ENCODE measurements at places on chromosomes 7 and 10.

- DNase-seq: no peak
These were observed 1127.3 kb upstream of the AUTS2 start for GRCh38 chr7:68470836-68471435.

DNA sequence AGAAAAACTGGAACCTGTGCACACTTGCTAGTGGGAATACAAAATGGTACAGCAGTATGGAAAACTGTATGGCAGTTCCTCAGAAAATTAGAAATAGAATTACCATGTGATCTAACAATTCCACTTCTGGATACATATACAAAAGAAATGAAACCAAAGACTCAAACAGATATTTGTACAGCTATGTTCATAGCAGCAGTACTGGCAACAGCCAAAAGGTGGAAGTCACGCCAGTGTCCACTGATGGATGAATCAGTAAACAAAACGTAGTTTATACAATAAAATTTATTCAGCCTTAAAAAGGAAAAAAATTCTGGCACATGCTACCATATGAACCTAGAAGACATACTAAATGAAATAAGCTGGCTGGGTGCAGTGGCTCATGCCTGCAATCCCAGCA, 23.0 kb downstream of the IDE start:
- no peak for DNase-seq

DNA sequence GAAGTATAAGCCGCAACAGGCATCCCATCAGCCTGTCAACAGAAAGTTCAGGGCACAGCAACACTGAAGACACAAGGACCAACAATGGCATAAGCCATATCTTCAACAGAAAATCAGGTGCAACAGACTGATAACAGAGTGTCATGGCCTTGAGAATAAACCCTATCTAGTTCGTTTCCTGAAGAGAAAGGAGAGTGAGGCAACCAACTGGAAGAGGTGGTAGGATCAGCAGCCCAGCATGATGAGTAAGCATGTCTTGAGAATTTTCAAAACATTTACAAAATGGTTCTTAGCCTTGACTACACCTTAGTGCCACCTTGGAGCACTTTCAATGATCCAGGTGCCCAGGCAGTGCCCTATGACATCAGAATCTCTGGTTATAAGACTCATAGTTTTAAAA, 290.2 kb upstream of the SEMA3C start:
- no peak for DNase-seq

GRCh38 chr7:3880228-3880987, 579.4 kb downstream of the SDK1 start:
- DNase-seq: no peak

- no peak for DNase-seq
These were observed 92.9 kb downstream of the MDFIC start for GRCh38 chr7:115014794-115015193.

DNA sequence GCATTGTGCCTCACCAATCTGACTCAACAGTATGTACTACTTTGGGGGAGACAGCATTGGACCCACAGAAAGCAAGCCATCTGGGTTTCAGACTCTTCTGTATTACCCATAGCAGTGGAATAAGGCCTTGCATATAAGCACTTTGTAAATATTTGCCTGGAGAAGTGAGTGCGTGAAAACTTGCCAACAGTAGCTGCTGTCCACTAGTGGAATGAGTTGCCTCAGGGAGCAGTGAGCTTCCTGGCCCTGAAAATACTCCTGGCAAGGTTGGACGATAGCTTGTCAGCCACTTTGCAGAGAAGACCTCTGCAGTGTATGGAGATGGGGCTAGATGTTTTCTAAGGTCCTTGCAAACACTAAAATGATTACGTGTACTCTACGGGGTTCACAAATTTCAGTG, 21.6 kb downstream of the GARS1 start:
- DNase-seq: no peak

- DNase-seq: no peak
These were observed 194.6 kb upstream of the PHYHIPL start for GRCh38 chr10:58981846-58982245.

- peak; percentile 58 for DNase-seq
These were observed 132.4 kb downstream of the TSPAN12 start for GRCh38 chr7:120725376-120726039.

DNA sequence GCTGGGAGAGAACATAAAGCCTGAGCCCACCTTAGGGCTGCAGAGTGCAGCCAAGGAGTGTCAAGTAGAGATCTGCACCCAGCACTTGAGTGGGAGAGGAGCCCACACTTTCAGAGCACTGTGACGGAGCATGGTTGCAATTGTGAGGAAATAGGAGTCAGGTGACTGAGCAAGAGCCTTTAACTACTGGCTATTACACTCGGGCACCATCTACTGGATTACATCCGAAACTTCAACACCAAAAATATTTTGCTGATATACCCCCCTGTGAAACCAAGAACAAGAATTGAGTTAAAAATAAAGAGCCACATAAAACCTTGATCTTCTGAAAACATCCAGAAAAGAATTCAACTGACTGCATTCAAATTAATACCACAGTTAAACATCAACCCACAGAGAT, 657.9 kb downstream of the NXPH1 start:
- peak; percentile 65 for DNase-seq

- no peak for DNase-seq
These were observed 616.4 kb upstream of the GHITM start for GRCh38 chr10:83522881-83523386.

DNA sequence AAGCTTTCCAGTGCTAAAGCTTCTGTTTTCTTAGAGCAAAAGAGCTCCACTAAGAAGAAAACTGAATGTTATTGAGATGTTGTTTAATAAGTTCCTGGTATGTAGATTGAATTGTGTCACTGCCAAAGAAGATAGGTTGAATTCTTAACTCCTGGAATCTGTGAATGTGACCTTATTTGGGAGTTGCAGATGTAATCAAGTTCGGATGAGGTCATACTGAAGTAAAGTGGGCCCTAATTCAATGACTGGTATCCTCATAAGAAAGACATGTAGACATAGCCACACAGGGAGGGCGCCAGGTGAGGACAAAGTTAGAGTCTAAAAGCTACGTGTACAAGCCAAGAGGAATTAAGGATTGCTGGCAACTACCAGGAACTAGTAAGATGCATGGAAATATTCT, 732.1 kb upstream of the C7orf33 start:
- DNase-seq: no peak

- DNase-seq: no peak
These were observed 319.2 kb upstream of the PLXDC2 start for GRCh38 chr10:19497026-19497425.

DNA sequence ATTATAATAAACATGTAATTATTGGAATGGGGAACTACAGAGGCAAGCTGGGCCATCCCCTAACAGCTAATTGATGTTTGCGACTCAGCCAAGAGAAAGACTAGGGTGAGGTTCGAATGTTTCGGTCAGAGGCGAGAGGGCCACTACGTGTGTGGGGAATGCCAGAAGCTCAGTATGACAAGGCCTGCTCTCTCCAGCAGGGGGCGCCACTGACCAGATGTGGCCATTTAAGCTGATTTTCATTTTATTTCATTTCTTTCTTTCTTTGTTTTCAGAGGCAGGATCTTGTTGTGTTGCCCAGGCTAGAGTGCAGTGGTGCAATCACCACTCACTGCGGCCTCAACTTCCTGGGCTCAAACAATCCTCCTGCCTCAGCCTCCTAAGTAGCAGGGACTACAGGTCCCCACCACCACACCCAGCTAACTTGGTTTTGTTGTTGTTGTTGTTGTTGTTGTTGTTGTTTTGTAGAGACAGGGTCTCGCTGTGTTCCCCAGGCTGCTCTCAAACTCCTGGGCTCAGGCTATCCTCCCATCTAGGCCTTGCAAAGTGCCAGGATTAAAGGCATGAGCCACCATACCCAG, 38.1 kb downstream of the TMEM130 start:
- DNase-seq: peak; percentile 58

DNA sequence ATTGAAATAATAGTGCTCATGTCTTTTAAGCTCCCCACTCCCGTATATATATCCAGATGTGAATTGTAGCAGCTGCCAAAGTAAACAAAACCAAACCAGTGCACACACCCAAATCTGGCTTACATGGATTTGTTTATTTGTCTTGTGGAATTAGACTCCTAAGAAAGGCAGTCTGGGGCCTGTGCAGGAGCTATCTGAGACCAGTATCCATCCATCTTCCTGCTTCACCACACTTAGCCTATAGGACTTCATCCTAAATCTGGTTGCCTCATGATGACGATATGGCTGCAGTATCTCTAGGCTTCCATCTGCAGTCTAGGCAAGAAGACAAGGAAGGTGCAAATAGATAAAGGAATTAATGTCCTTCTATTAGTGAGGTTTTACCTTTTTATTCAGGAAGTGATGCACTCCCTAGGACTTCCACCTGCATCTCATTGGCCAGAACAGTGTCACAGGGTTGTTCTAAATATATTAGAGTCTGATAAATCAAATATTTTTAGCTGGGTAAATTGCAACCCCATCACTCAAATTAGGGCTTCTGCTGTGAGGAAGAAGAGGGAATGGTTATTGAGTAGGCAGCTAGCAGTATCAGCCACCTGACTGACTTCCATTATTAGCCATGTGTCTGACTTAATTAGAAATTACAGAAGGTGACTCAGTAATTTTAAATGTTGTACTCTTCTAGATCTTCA, 6.0 kb downstream of the WIPF3 start:
- DNase-seq: no peak

- no peak for DNase-seq
These were observed 218 bp downstream of the GDI2 start for GRCh38 chr10:5813091-5813340.

DNA sequence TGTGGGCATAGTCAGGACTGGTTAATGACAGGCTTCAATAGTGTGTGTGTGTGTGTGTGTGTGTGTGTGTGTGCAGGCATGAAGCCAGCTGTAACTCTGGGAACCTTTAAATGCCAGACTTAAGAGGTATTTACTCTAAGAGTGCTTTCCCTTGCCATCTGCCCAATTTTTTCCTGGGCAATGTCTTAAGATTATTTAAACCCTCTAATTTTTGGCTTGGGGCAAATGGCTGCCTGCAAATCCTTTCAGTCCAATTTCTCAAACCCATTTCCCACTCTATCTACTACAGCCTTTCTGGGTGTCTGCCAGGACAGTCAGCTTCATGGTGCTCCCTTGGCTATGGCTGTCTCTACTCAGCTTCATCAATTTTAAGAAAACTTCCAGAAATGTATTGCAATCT, 62.6 kb upstream of the C1GALT1 start:
- DNase-seq: no peak

DNA sequence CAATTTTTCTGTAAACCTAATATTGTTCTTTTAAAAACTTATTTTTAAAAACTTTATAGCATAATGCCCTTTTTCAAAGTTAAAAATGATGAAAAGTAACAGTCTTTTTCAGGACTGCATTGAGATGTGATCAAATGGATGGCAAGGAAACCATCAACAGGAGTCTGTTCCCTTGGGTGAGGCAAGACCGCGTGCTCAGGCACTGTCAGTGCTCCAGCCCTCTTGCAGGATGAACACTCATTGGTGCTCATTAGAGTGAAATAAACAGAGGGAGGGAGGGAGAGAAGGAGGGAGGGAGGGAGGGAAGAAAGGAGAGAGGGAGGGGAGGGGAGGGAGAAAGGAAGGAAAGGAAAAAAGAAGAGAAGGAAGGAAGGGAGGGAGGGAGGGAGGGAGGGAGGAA, 145.7 kb upstream of the CHST15 start:
- DNase-seq: no peak

DNA sequence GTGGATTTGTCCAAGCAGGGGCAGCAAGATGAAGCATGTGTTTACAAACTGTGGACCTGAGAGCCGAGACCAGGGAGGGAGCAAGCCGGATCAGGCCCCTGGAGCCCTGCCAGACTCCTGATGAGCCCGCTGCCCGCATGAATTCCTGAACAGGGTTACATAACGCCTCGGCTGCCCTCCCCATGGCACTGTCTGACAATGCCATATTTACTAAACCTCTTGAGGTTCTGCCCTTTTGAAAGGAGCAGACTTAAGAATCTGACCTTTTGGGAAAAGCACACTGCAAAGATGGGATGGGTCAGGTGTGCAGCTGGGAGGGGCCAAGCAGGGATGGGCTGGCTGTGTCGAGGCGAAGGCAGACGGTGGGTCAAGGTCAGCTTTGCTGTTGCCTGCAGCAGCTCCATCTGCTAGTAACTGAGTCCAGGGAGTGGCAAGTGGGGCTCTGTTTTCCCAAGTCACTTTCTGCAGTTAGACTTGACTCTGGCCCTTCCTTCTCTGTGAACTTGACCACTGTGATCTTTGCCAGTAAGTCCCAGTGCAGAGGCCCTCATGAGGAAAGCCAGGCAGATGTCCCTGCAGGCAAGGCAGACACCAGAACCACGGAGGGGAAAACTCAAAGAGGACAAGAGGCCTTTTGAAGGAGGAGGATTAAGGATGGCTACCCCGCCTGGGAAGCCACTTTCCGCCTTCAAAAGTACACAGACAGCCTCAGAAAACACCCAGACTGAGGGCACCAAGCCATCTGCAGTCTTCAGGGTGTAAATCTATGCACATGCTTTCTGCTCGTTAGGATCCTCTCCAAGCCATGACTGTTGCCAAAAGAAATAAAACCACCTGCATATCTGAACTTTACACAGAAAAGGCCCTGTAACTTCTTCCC, 175.8 kb downstream of the TNS3 start:
- no peak for DNase-seq

All from NAMALWA (cell line).